ELR (cell line): ENCODE measurements at places on chromosomes 12 and 14.

DNA sequence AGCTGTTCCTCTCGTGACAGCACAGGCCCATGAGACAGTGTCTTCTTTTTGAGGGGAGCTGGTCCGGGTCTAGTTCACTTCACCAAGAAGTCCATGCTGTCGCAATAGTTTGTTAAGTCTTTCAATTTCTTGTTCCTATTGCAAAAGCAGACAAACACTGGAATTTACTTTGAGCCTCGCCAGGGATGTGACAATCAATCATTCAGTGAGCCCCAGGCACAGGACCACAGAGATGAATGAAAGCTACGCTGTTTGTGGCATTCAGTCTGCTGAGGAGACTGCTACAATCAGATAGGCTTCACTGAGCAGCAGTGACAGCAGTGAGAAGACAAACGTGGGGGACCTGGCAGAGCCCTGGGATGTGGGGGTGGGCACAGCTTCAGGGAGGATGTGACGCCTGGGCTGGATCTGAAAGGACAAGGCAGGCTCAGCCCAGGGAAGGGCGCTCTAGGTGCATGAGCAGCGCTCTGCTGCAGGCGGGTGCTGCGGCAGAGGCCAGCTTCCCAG lies 35.5 kb downstream of the TCTN1 start:
- DNase-seq: no peak

DNA sequence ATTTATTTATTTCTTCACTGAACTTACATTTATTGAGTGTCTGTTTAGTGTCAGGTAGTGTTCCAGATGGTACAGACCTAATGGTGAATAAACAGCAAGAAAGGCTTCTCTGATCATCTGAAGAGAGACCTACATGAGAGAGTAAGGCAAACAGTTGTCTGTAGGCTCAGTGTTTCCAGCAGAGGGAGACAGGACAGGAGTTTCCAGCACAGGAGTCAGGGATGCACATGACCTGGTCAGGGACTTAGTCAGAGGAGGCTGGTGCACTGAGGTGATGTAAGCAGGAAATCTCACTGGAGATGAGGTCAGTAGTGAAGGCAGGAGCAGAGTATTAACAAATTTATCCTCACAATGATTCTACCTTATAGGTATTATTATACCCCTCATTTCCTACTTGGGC lies 233.2 kb downstream of the MDGA2 start:
- DNase-seq: peak; percentile 4

DNA sequence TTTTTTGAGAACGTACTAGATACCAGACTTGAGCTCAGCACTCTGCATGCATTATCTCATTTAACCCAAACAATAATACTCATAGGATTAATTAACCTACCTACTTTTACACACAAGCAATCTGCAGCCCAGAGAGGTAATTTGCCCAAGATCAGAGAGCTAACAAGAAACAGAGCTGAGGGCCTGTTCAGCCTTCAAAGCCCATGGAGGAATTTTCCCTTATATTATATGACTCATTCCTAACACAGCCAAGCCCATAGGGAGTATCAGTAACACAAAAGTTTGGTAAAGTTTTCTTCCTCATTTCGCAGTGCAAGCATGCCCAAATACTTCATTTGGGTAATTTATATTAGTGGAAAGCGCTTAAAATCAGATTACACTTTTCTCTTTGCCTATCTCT lies 94.7 kb downstream of the GALC start:
- DNase-seq: no peak

GRCh38 chr12:56205445-56205844 lies 16.2 kb upstream of the SMARCC2 start:
- DNase-seq: no peak

DNA sequence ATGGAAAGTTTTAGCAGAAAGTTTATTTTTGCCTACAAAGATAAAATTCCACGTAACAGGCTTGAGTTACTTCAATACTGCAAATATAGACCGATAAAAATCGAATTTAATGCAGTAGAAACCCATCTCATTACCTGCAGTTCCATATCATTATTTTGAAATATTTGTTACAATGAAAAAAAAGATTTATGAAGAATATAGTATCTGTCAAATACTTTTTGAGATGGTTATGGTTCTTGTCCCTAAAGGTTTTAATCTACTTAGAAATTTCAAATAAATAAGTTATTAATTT lies 273.5 kb downstream of the ADAMTS20 start:
- DNase-seq: no peak

GRCh38 chr14:92558319-92558718 lies 44.7 kb downstream of the RIN3 start:
- DNase-seq: no peak

DNA sequence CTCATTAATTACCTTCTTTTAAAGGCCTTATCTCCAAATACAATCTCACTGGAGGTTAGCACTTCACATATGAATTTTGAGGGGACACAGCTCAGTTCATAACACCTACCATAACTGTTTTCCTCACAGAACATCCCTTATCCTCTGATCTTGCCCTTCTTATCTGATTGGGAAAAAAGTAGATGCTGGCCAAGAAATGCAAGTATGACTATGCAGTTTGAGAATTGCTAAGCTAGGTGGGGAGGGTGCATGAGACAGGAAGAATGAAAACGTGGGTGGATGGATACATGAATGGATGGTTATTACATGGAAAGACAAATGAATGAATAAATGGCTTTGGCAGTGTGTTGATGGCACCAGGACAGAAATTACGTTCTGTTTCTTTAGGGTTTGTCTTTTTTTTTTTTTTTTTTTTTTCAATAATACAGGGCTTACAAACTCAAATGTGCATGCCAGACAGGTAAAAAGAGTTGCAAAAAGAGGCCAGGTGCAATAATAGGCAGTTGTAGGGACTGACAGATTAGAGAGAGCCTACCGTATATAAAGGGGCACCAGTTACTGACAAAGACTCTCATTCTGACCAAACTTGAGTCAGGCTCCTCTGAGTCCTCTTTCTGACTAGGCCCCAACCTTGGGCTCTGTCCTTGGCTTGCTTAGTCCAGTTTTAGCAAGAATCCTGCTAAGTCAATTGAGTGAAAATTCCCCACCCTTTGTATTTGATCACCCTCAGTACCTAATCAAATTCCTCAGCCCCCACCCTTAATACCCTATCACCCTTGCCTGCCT lies 304.9 kb downstream of the ZFP36L1 start:
- peak; percentile 75 for DNase-seq

GRCh38 chr12:58920102-58920960 lies at the start of gene LRIG3:
TSS of gene LRIG3 (minus strand) at chr12:58920504. CDS start at chr12:58920235, 269 bp downstream.
- DNase-seq: peak; percentile 91
